Left cardiac atrium (tissue), 4 donors: ENCODE measurements at places on chromosomes 12 and 14. TPM values are rescaled to one million over a fixed set of nuclear protein-coding genes. Genes with fewer than 3 reads are reported as not detected.

Gene KLRK1
- 0.65 TPM for total RNA-seq

Gene TBX3
- 14.3 TPM for total RNA-seq

Gene CORO1C
- 109 TPM for total RNA-seq

Gene LRRC43
- 0.68 TPM for total RNA-seq

Gene SDSL
- total RNA-seq: 7.0 TPM

Gene CCDC175
- not detected for total RNA-seq

Gene SOX5
- total RNA-seq: 7.6 TPM

Gene NCOR2
- 154 TPM for total RNA-seq

Gene OR4K15
- total RNA-seq: not detected

Gene COQ5
- total RNA-seq: 29.3 TPM

Gene LRCOL1
- not detected for total RNA-seq

Gene PTHLH
- 0.41 TPM for total RNA-seq

Gene GTF2H3
- total RNA-seq: 16.5 TPM

Gene JPH4
- 0.68 TPM for total RNA-seq

Gene CMKLR1
- total RNA-seq: 16.1 TPM

Gene TEX52
- total RNA-seq: not detected

Gene TEX22
- total RNA-seq: 0.77 TPM

Gene TMEM132D
- not detected for total RNA-seq

Gene MARK3
- total RNA-seq: 68.7 TPM

Gene LRRK2
- total RNA-seq: 11.0 TPM

Gene CIROP
- total RNA-seq: not detected

Gene OR4K14
- total RNA-seq: not detected

Gene CRIP2
- 843 TPM for total RNA-seq

Gene STXBP6
- 23.9 TPM for total RNA-seq

Gene RILPL1
- 98.0 TPM for total RNA-seq

Gene STON2
- 19.1 TPM for total RNA-seq

Gene RDH12
- total RNA-seq: not detected

Gene ARHGDIB
- 80.0 TPM for total RNA-seq

Gene DIO2
- total RNA-seq: 2.0 TPM

Gene BCL2L14
- not detected for total RNA-seq

Gene MGP
- total RNA-seq: 1,325 TPM

Gene TMEM179
- 0.24 TPM for total RNA-seq

Gene ADAM21
- 0.10 TPM for total RNA-seq

Gene CLEC1B
- total RNA-seq: not detected

Gene KRT3
- total RNA-seq: not detected

Gene NRL
- 1.6 TPM for total RNA-seq
